Cortex of kidney (tissue), 1 donor: ENCODE measurements at places on chromosomes 7 and 10.

DNA sequence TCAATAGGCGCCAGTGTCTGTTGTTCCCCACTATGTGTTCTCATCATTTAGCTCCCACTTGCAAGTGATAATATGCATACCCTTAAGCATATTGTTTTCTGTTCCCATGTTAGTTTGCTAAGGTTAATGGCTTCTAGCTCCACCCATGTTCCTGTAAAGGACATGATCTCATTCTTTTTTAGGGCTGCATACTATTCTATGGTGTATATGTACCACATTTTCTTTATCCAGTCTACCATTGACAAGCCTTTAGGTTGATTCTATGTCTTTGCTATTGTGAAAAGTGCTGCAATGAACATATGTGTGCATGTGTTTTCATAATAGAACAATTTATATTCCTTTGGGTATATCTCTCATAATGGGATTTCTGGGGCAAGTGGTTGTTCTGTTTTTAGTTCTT is 77.8 kb upstream of the PLXDC2 start:
- DNase-seq = no peak

DNA sequence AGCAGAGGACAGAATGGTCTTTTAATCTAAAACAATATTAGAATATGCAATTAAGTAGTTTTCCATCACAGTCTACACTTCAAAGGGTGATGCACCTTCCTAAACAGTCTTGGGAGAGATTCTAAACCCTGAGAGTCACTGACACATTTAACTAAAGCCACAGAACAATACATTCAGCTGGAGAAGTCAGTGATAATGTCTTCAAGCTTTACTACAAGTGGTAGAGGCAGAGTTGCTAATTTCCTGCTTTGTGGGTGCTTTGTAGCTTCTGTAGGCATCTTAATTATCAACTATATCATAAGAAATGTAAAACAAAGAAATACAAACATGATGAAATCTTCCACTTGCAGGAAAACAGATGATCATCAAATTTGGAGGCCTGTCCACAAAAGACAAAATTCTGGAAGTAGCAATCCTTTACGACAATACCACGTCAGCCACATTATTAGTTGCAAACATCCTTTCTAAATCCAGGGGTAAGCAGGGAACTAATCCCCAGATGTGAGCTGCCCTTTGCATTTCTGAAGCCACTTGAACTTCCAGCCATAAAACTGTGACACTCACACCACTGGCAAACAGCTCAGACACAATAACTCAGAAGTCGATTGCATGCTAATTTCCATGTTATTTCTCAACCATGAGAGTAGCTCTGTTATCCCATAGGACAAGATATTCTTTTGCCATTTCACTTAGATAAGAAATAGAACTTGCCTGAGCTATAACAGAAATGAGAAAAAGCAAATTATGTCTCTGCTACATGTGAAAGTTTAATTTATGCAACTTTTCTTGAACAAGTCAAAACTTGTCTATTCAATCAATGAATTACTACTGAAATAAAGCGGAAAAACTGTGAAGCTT is 212.2 kb downstream of the FAM107B start:
- DNase-seq = no peak

DNA sequence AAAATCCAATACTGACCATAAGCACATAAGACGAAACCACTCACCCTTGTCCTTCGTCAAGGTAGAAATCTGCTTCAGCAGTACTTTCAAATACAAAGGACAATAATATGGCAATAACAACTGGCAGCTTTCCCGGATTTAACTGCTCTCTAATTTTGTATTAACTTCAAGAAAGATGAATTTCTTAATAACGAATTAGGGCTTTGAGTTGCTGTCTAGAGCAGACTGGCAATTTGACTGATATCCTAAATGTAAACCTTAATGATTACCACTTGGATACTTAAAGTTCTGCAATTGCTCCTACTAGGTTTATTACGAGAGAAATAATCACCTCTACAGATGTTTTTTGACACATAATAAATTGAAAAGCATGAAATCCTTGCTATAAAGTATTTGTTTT is 418.7 kb downstream of the MAGI2 start:
- DNase-seq = no peak

DNA sequence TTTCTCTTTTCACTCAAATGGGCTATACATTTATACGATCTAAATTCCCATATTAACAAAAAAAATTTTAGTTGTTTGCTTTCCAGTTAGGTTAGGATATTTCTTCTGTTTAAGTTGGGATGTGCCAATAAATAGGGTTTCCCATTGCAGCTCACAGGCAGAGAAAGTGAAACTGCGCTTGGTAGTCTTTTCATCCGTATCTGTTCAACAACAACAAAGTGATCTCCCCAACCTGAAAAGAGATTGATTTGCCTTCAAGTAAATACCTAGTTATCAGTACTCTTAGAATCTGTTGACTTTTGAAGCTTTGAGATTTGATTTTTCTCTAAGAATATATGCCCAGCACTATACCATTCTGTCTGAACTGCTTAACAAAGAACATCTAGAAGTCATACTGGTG is 143.4 kb downstream of the DYNC1I1 start:
- no peak for DNase-seq

GRCh38 chr7:157754416-157754790 is 417.6 kb downstream of the DNAJB6 start:
- DNase-seq = no peak
